Left kidney (tissue), 8 donors: ENCODE measurements at places on chromosomes 2 and 18. TPM values are rescaled to one million over a fixed set of nuclear protein-coding genes. Genes with fewer than 3 reads are reported as not detected.

MOCOS gene
- 1.2 TPM for polyA plus RNA-seq

DGKD gene
- polyA plus RNA-seq, result 32.8 TPM

POTEC gene
- 0.03 TPM for polyA plus RNA-seq

FRZB gene
- 10.9 TPM for polyA plus RNA-seq

DNA sequence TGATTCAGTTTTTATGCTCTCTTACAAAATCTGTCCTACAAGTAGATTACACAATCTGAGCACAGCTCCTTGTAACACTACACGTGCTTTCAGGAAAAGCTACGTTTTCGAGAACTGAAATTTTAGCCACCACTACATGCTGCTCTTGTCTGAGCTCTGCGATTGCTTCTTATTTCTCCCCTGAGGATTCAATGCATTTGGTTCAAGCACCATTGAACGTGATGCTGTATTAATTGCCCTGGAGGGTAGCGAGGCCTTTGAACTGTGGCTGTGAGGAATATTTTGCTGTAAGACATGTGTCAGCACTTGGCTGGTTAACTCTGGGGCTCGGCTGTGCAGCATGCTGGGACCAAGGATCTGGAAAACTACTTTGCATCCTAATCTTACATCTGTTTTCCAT lies 405.8 kb downstream of the EPHA4 start:
- DNase-seq, result no peak

HEATR5B gene
- 27.9 TPM for polyA plus RNA-seq

TWIST2 gene
- 2.4 TPM for polyA plus RNA-seq

- no peak for DNase-seq
Measured at GRCh38 chr18:8231316-8231715, 377.9 kb upstream of the RAB12 start.

DNA sequence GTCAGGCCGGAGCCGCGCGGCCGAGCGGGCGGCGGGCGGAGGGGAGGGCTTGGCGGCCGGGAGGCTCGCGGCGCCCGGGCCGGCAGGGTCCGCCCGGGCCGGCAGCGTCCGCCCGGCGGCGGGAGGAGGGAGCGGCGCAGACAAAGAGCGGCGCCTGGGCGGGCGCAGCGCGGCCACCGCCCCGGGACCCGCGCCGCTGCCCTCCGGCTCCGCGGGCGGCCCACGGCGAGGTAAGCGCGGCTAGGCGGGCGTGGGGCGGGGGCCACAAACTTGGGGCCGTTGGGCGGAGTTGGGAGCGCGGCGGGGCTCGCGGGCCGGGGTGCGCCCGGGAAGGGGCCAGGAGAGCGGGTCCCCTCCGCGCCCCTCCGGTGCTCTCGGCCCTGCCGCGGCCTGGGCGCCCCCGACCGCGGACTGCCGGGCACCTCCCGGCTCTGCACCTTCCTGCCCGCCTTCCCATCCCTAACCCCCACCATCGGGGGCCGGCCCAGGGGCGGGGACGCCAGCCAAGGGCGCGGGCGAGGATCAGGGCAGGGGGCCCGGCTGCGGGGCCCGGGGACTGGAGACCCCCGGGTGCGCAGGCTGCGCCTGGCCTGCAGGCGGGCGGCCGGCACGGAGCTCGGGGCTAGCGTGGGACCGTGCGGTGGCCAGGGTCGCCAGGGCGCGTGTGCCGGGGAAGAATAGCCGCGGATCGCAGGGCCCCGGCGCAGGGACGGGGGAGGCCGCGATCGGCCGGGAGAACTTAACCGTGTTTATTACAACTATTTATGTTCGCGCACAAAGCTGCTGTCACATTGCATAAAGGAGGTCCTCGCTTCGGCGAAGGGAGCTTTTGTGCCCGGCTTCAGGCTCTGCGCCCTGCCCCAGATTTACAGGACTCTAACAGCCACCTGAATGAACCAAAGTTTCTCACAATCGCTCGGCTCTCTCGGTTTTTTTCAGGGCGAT lies at the start of gene NCK2:
Gene NCK2, plus strand, starts transcription at position 4 of the 945 bp plus-strand sequence. CDS start 110,152 bp downstream, outside the sequence.
- no peak for DNase-seq

DNA sequence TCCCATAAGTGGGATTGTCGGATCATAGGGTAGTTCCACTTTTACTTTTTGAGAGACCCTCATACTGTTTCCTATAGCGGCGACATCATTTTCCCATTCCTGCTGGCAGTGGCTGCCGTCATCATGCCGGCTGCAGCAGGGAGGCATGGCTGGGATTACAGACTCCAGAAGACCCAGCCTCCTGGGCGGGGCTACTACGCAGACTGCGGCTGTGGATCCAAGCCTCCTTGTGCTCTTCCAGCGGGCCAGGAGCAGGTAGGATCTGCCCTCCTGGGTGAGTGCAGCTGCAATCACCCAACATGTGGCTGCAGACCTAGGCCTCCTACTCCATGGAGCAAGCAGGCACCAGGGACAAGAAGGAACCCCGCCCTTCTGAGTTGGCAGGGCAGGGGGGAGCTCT lies 359.2 kb downstream of the GALR1 start:
- no peak for DNase-seq

ANKAR gene
- 17.1 TPM for polyA plus RNA-seq

- DNase-seq, result no peak
Measured at GRCh38 chr2:146771531-146771930, 1073.3 kb upstream of the ACVR2A start.

GRCh38 chr2:241184901-241185300 lies 3.6 kb upstream of the ANO7 start:
- no peak for DNase-seq

GRCh38 chr2:164568317-164568716 lies 53.0 kb downstream of the GRB14 start:
- DNase-seq, result no peak
